ENCODE measurements at places on chromosomes 3 and 15. TPM values are rescaled to one million over a fixed set of nuclear protein-coding genes. Genes with fewer than 3 reads are reported as not detected.

RHOV gene
- total RNA-seq: 18.6 TPM

SRP14 gene
- total RNA-seq: 167 TPM

CPNE9 gene
- not detected for total RNA-seq

REC114 gene
- not detected for total RNA-seq

FBLN2 gene
- 10.5 TPM for total RNA-seq

CLEC3B gene
- total RNA-seq: 9.6 TPM

SEMA3G gene
- 2.4 TPM for total RNA-seq

ARHGEF3 gene
- total RNA-seq: 14.7 TPM

MKRN2OS gene
- 6.5 TPM for total RNA-seq

GOLGA8T gene
- total RNA-seq: 0.16 TPM

DNA sequence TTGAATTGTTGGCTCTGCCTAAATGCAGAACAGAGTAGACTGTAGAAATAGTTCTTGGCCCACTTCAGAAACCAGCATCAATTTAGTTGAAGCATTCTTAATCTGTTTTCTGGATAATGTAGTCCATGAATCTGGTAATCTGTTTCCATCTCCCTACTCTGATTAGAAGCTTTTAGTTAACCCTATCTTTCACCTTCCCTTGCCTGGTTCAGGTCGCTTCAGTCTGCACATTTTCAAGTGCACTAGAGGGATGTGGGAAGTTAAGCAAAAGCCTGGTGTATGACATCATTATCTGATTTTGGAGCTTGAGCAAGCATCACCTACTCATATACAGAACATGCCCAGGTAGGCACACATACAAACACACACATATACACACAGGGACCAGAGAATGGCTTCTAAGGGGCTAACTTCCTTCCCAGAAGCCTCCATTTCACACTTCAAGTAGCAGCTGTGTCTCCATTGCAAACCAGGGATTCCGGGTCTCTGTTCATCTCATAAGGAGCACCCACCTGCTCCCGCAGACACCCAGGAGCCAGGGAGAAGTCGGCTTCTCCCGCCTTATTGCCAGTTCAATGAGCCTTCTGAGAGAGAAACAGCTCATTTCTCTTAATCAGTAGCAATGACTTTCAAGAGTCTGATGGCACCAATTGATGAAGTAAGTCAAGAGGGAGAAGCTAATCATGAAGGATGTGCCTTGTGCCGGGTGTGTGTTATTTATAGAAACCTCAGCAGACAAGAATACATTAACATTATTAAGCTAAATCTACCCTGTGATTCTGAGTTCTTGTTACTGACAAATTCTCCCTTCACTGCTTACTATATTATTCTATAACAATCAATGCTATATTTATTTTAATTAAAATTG, 347.9 kb upstream of the STAC start:
- DNase-seq: no peak

- peak; percentile 56 for DNase-seq
Measured at GRCh38 chr3:198080521-198081384, 120.7 kb downstream of the LMLN start.

DNA sequence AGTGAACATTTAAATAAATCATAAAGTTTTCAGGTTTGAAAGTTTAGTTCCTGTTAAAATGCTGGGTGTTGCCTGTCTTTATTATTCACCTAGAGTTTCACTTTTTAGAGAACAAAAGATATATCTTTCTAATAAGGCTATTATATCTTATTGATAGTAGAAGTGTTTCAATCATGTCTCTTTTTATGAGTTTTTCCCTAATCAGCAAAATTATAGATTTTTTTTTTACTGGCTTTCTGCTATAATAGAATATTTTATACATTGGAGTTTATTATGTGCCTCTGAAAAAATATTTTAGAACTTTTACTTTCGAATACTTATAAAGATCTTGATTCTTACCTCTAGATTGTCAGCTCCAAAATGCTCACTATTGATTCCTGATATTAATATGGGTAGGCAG, 131.5 kb downstream of the BBX start:
- no peak for DNase-seq

GRCh38 chr15:57281321-57281720, 95.0 kb upstream of the CGNL1 start:
- DNase-seq: no peak

DNA sequence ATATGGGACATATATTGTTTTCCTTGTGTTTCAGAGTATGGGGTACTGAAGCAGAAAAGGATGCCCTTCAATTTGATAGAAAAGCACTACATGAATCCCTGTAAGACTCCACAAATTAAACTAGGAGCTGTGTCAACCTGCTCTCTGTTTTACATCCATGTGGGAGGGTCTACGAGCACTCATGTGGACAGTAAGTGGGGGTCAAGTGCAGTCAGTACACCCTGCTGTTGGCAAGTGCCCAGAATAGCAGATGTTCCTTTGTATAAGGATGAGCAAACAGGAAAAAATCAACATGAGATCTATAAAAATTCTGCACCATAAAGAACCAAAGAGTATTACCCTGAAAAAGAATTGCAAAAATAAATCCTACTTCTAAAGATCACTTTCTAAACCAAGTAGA, 659.9 kb downstream of the SI start:
- DNase-seq: peak; percentile 33

- peak; percentile 34 for DNase-seq
Measured at GRCh38 chr15:81410318-81410753, 36.3 kb upstream of the TMC3 start.

- peak; percentile 81 for DNase-seq
Measured at GRCh38 chr15:31228980-31229826, 97.4 kb upstream of the KLF13 start.

DNA sequence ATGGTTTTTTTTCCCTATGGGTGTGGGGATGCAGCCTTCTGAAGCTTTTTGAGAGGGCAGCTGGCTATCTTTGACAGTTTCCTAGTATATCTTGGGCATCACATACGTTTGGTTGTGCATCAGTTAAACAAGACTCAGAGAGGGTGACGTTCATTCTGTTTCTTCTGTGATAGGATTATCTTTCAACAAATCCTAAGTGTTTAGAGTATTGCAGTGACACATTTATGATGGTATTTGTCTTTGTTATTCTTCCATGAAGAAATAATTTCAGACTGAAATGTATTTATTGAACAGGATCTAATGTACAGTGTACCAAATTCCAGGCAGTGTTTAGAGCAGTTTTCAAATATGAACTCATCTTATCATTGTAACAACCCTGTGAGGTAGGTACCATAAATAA, 114.4 kb downstream of the PLCL2 start:
- no peak for DNase-seq

DNA sequence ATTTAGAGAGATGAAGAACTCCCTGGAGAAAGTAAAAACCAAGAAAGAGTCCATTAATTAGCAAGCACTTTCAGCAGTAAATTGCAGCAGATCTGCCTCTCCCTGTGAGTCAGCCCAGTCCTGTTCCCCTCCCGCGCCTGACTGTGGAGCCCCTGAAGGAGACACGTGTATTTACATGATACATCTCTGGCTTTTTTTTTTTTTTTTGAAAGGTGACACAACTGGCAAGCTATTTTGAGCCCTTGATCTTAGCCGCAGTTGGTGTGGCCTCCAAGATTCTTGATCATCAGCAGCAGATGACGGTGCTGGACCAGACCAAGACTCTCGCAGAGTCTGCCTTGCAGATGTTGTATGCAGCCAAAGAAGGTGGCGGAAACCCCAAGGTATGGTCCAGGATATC, 271.8 kb upstream of the TPM1 start:
- DNase-seq: no peak

GRCh38 chr3:133125171-133125570, 87.0 kb downstream of the TMEM108 start:
- no peak for DNase-seq

DNA sequence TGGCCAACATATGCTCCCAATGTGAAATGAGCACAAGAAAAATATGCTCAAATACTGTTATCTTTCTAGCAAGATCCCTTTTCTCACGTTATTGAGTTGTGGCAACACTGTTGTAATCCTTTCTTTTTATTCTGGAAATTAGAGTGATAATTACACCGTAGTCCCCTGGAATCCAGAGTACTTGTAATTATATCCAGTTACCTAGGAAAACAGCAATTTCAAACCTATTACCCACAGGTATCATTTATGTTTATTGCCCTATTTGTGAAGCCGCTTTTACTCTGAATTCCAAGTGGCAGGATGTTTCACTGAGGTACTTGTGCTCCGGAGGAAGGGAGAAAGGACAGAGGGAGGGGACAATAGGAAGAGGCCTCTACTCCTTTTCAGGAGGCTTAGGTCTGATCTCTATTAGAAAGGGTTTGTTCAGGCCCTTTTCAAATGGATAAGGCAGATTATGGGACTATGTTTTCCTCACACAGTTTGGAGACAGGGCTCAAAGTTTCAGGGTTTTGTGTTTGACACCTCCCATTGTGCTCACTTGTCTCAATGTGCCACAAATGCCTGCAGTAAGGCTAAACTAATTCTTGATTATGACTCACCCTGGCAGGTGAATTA, 646.6 kb downstream of the TUSC7 start:
- no peak for DNase-seq

GRCh38 chr3:118110211-118110610, 924.4 kb downstream of the IGSF11 start:
- DNase-seq: no peak

- DNase-seq: no peak
Measured at GRCh38 chr15:99703603-99704443, 29.4 kb downstream of the LYSMD4 start.

- no peak for DNase-seq
Measured at GRCh38 chr3:127722091-127722784, 49.5 kb downstream of the ABTB1 start.

DNA sequence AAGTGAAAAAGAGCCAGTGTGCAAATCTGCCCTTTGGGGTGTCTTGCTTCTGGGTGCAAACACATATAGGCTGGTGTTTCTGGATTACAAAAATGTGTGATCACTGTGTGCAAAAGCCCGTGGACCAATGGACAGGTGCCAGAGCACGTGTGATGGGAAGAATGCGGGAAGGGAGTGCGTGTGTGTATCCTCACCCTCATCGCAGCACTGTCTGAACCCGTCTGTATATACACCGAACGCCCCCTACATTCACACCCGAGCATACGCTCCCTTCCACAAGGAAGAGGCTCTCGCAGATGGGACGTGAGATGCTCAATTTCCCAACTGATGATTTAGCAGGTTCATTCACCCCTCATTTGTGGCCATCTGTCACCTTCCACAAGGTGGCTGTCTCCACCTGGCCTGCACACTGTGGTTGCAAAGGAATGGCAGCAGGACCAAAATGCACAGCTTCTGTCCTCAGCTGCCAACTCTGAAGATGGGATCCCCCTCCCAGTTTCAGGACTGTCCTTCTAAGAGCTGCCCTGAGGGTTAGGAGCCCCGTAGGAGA, 19.4 kb upstream of the SLC6A1 start:
- no peak for DNase-seq

All from colonic mucosa (tissue), 4 donors.